AG04450 (cell line): ENCODE measurements at places on chromosomes 12 and 14. TPM values are rescaled to one million over a fixed set of nuclear protein-coding genes. Genes with fewer than 3 reads are reported as not detected.

Gene PRKAB1
- polyA plus RNA-seq, result 33.8 and 34.3 TPM in 2 replicates

Gene CBLN3
- 1.8 and 2.3 TPM in 2 replicates for polyA plus RNA-seq

Gene SCN8A
- polyA plus RNA-seq, result 9.6 and 12.5 TPM in 2 replicates

Gene CD4
- polyA plus RNA-seq, result 24.8 and 24.9 TPM in 2 replicates

Gene FAM181A
- polyA plus RNA-seq, result not detected in 2 replicates

Gene GSC
- not detected in 2 replicates for polyA plus RNA-seq

Gene DNAJC22
- 11.3 and 12.2 TPM in 2 replicates for polyA plus RNA-seq

Gene KRT85
- not detected in 2 replicates for polyA plus RNA-seq

Gene KRT6C
- not detected in 2 replicates for polyA plus RNA-seq

Gene DAAM1
- 5.9 and 9.8 TPM in 2 replicates for polyA plus RNA-seq

Gene PTPRR
- polyA plus RNA-seq, result 0.07 TPM in 1 of 2 replicates, not detected in the other

Gene BRAP
- polyA plus RNA-seq, result 18.8 and 24.4 TPM in 2 replicates

Gene OAS3
- 8.5 and 9.3 TPM in 2 replicates for polyA plus RNA-seq

Gene LMNTD1
- polyA plus RNA-seq, result 0.57 TPM in 2 replicates

Gene CFAP54
- 0.82 and 1.2 TPM in 2 replicates for polyA plus RNA-seq

Gene GDF3
- not detected in 2 replicates for polyA plus RNA-seq

Gene PTPN21
- 15.8 and 16.0 TPM in 2 replicates for polyA plus RNA-seq

Gene PTGR2
- 4.5 and 6.9 TPM in 2 replicates for polyA plus RNA-seq

Gene OTUB2
- 2.1 and 2.3 TPM in 2 replicates for polyA plus RNA-seq

Gene LRRK2
- 1.4 and 2.6 TPM in 2 replicates for polyA plus RNA-seq

Gene KRT79
- polyA plus RNA-seq, result 0.04 TPM in 1 of 2 replicates, not detected in the other
